Stimulated activated CD8-positive, alpha-beta memory T cell treated with anti-CD3 and anti-CD28 coated beads, Interleukin-7, amount 100 ng/mL, for 1 hour (primary cell): ENCODE measurements at places on chromosomes 6 and 20.

DNA sequence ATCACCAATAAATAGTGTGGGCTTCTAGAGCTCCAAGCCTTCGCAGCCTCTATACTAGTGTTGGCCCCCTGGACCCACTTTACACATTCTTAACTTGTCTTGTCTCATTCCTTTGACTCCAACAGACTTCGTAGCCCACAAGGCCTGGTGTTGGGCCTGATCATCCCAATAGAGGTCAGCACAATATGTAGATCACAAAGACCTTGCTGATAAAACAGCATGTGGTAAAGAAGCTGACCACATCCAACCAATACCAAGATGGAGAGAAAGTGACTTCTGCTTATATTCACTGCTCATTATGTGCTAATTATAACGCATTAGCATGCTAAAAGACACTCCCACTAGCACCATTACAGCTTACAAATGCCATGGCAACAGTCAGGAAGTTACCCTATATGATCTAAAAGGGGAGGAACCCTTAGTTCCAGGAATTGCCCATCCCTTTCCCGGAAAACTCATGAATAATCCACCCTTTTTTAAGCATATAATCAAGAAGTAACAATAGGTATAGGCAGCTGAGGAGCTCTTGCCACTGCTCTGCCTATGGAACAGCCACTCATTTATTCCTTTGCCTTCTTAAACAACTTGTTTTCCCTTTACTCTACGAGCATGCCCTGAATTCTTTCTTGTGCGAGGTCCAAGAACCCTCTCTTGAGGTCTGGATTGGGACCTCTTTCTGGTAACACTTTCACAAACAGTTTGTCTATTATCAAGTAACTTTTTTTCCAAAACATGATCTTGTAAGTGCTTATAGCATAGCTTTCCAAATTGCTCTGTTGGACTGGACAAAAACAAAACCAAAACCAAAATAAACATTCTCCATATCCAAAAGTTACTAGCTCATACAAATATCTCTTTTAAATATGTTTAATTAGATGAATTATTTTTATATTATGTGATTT, 54.6 kb upstream of the ECHDC1 start:
- no peak for DNase-seq

- no peak for DNase-seq
Measured at GRCh38 chr6:168148231-168148849, 69.3 kb upstream of the FRMD1 start.

DNA sequence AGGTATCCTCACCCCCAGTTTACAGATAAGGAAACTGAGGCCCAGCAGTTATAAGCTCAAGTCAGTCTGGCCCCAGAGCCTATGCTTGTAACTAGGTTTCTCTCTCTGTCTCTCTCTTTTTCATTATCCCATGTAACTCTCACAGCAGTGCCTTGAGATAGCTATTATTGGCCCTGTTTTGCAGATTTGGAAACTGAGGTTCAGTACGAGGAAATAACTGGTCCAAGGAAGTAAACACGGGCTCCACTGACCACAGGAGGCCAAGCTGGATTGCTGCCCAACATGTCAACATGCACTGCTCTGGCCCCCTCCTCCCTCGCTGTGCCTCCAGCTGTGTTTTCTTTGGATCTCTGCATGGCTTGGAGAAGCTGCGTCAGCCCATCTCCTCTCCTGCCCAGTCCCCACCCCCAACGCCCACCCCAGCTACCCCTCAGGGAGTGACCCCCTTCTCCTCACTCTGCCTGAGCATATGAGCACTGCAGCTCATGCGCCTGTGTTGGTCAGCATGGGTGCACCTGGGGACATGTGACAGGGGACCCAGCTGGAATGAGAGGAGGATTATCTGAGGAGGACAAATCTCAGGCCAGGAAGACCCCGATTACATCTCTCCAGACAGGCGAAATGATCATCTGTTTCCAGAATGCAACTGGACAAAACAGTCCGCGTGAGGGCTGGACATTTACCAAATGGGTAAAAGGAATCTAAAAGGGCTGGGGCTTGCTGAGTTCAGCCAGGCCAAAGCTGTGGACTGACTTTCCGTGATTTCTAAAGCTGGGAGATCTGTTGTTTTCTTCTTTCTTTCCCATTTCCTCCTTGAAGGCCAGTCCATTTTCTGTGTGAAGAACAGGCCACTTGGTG, 7.8 kb upstream of the PLTP start:
- DNase-seq, result no peak

DNA sequence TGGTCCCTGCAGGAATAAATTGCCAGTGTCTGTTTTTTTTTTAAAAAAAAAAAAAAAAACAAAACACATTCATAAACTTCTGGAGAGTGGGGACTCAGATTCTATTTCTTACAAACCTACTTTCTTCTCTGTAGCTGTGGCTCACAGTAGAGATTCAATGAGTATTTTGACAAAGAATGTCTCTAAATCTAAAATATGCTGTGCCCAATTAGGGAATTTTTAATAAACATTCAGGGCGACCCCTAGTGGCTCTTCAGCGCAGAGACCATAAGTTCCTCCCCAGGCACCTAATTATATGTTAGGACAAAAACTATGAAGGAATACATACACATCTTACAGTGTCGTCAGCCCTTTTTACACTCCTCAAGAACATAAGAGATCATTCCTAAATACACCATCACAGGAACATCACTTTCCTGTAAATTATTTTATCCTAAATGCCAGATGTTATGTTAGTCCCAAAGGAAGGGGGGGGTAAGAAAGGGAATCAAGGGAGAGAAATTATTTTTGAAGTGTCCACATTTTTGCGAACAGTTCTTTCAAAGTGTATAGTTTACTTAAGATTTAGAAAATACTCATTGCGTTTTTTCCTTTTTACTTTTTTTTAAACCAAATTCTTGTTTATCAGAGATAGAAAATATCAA, 21.8 kb upstream of the NAA20 start:
- DNase-seq, result no peak

DNA sequence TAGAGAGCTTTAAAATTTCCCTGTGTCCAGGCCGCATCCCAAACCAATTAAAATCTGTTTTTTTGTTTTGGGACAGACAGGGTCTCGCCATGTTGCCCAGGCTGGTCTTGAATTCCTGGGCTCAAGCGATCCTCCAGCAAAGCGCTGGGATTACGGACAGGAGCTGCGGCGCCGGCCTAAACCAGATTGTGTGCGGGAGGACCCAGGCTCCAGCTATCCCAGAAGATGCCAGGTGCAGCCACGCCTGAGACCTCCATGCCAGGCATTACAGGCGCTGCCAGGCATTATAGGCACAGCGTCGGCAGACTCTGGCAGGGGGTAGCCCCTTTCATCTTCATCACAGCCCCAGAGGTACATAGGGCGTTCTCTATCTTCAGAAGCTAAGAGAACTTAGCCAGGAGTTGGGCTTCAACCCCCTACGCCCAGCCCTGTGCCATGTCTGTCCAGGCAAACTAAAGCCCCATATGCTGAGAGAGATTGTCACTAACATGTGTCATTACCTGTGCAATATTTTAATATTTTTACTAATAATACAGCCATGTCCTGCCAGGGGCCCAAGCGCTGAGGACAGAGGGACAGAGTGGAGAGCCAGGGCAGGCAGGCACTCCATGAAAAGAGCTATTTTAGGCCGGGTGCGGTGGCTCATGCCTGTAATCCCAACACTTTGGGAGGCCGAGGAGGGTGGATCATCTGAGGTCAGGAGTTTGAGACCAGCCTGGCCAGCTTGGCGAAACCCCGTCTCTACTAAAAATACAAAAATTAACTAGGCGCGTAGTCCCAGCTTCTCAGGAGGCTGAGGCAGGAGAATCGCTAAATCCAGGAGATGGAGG, 9.8 kb upstream of the GRM4 start:
- DNase-seq, result no peak

- DNase-seq, result no peak
Measured at GRCh38 chr6:49541936-49542335, 8.5 kb upstream of the C6orf141 start.

DNA sequence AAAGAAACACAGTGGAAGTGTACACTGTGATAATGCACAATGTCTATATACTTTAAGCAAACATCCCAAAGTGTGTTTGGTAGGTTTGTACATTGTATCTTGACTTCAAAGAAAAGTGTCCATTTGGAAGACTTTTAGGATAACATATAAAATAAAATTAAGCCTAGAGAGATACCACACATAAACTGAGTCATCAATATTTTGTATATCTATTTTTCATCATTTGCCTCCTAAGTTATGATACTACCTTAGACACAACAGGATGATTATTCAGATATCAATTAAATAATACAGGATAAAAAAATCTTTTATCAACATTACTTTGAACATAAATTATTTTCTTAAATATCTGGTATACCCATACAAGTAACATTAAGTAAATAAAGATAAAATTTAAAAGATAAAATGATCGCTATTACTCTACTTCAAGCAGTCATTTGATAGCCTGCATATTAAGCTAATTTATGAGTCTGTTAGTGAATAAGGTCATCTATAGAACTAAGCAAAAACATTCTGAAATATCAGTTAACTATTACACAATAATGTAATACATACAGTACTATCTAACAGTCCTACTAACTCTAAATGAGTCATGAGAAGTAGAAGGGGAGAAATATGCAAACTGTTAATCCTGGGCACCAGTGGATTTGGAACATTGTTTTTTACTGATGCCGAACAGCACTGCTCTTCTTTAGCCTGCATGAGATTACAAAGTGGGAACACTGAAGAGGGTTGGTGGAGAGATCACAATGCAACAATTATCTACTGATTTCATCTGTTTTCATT, 158.4 kb upstream of the SIM1 start:
- DNase-seq, result no peak

- DNase-seq, result no peak
Measured at GRCh38 chr6:168794491-168794890, 353.5 kb downstream of the SMOC2 start.

- no peak for DNase-seq
Measured at GRCh38 chr6:138456401-138456790, 42.9 kb downstream of the NHSL1 start.

DNA sequence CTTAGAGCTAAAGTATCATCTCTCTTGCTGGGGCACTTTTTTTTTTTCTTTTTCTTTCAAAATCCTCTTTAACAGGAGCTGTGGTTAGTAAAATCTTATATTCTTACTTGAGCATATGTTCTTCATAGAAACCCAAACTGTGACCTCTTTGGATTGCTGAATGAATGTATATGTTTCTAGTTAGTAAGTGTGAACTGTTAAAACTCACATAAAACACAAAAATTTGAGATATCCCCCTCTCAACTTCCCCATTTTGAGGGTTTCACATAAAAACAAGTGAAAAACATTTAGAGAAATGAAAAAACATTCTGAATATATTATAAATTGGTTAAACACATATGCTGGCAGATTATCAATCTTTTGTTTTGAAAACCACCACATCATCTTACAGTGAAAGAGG, 78.1 kb downstream of the INSM1 start:
- DNase-seq, result no peak

DNA sequence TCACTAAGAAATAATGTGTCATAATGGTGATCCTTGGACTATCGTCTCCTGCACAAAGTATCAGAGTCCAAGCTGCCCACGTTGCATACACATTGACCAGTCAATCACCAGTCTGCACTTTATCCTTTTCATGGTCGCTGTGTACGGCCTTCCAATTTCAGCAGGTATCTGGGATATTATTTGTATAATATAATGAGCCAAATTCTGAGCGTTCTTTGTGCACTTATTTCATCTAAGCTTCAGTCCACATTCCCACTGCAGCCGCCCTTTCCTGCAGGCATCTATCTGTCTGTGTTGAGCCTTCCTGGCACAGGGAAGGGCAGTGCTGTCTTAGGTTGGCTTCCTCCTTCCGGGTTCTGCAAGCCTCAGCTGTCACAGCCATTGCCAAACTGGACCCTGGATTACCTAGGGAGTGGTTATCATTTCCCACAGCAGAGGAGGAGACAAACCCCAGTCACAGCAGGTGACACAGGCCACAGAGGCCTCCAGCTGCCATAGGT, 174.3 kb downstream of the TTLL2 start:
- DNase-seq, result no peak

DNA sequence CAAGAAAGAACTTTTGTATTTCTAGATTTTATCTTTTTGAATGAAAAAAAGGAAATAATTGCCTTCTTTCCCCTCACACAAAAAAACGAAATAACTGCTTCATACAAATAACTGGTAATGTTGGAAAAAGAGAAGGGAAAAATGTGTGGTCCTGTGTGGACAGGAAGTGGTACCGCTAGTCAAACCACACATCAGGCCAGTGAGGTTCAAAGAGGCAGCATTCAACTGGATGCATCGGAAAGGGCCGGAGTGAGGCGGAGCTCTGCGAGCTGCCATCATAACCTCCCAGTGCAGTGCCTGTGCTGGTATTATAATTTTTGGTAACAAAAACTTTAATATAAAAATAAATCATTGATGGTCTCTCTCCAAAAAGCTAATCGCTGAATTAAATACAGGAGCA, 111.2 kb downstream of the IRF4 start:
- DNase-seq, result no peak

DNA sequence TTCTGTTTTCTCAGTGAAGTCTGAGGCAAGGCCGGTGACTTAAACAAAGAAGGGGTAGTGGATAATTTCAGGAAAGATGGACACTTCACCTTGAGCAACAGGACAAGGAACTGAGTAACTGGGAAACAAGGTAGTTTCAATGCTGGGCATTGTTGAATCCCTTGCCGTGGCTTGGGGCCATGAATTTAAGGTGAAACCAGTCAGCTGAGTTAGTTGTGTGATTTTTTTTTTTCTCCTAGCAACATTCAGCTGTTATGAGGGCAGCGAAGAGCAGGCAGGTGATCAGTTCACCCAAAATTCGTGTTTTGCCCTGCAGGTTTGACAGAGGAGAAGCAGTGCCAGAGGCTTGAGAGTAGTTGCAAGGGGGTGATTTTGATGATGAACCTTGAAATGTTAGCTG, 6.8 kb downstream of the BICRAL start:
- DNase-seq, result no peak

DNA sequence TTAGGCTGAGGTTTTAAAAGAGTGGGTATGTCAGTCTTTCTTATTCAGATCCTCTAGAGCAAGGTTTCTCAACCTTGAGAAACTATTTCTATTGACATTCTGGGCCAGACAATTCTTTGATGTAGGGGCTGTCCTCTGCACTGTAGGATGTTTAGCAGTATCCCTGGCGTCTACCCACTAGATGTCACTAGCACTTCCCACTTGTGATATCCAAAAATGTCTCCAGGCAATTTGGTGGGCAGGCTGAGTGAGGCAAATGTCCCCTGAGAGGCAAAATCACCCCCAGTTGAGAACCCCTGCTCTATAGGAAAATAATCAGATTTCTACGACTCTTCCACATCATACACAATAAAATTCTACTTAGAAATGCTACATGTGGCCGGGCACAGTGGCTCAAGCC, 7.7 kb upstream of the ZKSCAN8 start:
- no peak for DNase-seq

DNA sequence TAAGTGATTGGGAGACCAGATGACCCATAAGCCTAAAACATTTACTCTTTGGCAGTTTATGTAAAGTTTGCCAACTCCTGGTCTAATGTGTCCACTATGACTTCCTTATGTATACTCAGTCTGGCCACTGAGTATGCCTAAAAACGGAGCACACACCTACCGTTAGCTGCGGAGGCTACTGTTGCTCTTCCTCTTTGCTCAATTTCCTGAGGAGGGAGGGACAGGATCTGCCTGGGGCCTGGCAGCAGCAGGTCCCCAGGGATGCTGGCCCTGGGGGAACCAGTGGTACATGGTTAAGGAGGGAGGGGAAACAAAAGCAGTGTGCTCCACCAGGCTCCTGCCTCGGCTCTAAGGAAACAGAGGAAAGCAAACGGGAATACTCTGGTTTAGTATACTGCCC, 113.5 kb downstream of the CDYL start:
- DNase-seq, result no peak
